ENCODE measurements at places on chromosomes 2 and 18. TPM values are rescaled to one million over a fixed set of nuclear protein-coding genes. Genes with fewer than 3 reads are reported as not detected.

CCDC85A gene
- total RNA-seq = not detected

FMNL2 gene
- total RNA-seq = 1.3 TPM

LRRTM1 gene
- not detected for total RNA-seq

MRO gene
- not detected for total RNA-seq

TOGARAM2 gene
- 1.9 TPM for total RNA-seq

GGCX gene
- 19.9 TPM for total RNA-seq

DNA sequence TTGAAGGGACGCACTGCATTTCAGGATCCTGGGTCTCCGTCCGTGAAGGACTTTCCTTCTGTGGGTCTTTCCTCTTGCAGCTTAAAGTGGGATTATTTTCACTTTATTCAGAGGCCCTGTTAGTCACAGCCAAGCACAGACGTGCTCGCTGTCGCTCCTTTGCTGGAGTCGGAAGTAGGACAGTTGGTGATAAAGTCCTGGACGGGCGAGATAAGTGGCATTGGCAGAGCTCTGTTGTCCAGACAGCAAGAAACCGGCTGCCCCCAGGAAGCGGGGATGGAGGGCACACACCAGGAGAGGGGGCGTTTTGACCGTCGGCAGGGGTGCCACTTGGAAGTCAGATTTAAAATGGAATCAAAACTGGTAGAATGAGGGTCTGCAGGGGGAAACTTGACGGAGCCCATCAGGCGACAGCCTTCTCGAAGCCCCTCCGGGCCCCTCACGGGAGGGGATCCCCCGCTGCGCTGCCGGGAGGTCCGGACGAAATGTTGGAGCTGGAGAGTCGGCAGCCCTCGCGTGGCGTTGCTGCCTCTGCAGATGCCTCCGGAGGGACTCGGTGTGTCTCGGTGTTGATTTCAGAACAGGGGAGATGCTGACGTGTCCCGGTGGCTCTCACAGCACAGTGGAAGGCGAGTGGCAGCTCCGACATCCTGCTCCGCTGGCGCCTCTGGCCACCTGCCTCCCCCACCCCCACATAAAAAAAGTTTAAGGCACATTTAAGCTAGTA is 124.2 kb downstream of the NFATC1 start:
- peak; percentile 73 for DNase-seq

DNA sequence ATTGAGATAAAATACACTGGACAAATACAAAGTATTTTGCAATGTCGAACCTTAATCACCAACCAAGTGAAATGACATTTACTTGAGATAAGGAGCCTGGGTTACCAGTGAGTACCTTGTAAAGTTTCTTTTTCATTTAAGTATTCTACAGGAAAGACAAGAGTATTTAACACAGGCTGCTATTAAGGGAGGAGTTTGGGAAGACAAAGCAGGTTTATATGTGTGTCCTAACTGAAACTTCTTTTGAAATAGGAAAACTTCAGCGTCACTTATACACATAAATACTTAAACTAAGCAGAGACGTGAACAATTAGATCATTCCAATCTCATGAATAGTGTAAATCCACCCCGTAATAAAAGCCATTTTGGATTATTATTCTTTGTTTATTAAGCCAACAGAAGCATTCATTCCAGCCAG is 126.7 kb upstream of the CYP26B1 start:
- DNase-seq = no peak

DNA sequence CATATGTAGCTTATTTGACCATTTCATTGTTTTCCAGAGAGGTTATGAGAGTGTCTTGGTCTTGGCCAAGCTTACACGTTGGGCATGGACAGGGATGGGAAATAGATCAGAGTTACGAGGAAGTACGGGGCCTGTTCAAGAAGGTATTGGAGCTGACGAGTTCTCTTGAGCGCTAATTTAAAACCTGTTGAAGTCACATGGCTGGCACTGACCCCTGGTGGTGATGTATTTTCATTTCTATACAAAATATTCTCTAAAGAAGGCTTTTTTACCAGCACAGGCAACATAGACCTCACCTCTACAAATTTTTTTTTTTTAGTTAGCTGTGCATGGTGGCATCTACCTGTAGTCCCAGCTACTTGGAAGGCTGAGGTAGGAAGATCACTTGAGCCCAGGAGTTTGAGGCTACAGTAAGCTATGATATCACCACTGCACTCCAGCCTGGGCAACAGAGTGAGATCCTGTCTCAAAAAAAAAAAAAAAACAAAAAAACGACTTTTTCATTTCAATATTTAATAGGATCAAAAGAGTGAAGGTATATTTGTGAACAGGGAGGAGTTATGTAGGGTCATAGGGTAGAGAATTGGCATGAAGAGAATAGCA is 19.6 kb downstream of the UGP2 start:
- peak; percentile 21 for DNase-seq

DNA sequence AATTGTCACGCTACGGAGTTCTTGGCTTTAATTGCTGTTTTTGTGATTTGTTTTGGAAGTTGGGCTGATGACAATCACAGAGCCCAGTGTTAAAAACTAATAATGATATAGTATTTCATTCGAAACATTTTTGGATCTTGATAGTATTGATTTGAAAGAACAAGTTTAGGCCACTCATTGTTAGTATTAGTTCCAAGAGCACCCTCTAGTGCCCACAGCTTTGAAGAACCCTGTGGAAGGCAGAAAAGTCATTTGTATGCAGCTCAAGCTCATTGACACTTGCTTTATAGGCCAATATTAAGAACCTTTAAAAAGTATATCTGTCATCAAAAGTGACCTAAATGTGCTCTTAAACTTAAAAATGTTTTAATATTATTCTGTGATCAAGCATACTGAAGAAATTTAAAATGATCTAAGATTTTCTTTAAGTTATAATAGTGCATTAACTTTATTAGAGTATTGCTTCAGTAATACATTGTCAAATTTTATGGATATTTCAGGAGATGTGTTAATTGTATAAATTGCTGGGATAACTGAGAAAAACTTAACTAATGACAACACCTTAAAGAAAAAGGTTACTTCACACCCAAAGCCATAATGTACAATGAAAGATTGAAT is 191.0 kb downstream of the GRB14 start:
- DNase-seq = no peak

- DNase-seq = no peak
Observed at GRCh38 chr2:73359915-73360697, 25.5 kb upstream of the ALMS1 start.

DNA sequence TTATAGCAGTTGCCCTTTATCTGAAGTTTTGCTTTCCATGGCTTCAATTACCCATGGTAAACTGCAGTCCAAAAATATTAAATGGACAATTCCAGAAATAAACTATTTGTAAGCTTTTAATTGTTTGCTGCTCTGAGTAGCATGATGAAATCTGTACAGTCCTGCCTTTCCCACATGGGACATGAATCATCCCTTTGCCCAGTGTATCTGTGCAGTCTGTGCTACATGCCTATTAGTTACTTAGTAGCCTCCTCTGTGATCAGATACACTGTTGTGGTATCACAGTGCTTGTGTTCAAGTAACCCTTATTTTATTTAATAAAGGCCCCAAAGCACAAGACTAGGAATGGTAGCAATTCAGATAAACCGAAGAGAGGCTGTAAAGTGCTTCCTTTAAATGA is 810.6 kb upstream of the PIK3C3 start:
- DNase-seq = no peak

DNA sequence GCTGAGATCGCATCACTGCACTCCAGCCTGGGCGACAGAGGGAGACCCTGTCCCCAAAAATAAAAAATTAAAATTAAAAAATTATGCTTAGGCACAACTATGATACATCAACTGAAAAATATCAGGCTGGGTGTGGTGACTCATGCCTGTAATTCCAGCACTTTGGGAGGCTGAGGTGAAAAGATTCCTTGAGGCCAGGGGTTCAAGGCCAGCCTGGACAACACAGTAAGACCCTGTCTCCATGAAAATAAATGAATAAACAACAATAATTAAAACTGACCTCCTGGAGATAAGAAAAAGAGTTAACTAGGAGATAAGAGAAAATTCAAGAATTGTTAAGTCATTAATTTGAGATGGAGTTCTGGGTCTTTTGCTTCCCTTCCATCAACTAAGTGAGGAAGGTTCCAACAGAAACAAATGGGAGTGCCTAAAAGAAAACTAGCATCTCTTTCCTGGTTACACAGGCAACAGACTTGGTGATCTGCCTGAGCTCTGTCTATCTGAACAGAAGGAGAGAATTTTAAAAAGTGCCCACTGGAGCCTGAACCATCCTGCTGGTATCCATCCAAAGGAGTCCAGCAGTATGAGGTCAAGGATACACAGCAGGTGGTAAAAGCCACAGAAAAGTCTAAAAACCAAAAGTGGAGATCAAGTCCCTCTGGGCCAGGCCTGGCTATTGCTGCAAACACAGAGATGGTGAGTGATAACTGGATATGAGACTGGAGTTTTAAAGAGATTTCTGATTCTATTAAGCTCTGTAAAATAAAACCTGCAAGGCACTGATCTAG is 8.8 kb downstream of the PPM1G start:
- no peak for DNase-seq

DNA sequence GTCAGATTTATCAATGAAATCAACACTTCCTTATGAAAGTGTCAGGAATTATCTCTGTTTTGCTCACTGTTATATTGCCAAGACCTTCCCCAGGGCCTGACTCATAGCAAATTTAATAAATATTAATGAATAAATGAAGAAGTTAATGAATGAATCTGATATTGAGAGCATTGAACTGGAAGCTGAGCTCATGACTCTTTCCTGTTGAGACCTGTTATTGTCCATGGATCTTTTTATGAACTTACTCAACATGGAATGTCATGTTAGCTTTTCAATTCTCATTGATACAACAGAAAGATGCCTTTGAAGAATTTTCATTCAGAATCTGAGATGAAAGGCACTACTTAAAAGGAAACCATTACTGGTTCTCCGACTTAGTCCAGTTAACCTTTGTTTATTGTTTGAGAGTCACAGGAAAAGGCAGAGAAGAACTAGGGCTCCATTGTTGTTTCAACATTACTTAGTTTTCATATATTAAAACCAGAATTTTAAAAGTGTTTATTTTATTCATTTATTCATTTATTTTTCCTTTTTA is 90.4 kb upstream of the UNC80 start:
- no peak for DNase-seq

- DNase-seq = no peak
Observed at GRCh38 chr18:79694895-79695213, 15.3 kb downstream of the CTDP1 start.

GRCh38 chr2:10124538-10125045 is 2.1 kb downstream of the RRM2 start:
- no peak for DNase-seq

GRCh38 chr2:9341337-9341887 is 81.9 kb downstream of the ITGB1BP1 start:
- DNase-seq = no peak

DNA sequence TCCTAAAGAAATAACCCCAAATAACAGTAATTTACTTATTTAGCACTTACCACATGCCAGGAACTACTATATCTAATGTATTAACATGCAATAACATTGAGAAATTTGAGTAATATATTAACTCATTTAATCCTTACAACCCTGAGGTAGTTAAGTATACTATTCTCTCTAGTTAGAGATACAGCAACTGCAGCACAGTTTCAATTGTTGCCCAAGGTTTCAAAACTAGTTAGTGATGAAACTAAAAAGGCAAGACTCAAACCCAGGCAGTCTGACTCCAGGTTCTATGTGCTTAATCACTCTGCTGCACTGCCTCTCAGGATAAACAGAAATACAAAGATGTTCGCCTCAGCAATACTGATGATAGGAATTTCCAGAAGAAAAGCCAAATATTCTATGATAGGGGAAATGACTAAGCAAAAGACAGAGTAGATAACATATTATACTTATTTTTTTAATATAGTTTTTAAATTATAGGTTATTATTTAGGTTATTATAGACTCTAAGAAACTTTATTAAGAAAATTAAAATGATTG is 88.0 kb downstream of the SS18 start:
- DNase-seq = no peak

Measured in activated naive CD8-positive, alpha-beta T cell treated with anti-CD3 and anti-CD28 coated beads for 36 hours (primary cell).